ENCODE measurements at places on chromosomes 7 and 10.

DNA sequence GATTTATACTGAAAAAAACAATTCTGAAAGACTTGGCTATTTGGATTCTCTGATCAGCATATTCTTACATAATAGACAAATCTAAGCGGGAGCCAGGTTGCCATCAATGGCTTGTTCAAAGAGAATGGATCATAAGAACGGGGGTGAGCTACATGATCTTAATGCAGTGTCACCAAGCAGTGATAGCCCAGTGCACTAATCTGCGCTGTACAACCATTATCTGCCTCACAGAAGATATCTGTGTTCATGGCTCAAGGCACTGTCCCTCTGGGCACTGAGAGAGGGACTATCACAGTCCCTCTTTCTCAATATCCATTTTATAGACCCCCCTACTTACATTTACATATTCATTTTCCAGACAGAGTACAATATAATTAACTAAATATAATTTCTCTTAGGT, 22.9 kb upstream of the PRKAR2B start:
- no peak for DNase-seq

DNA sequence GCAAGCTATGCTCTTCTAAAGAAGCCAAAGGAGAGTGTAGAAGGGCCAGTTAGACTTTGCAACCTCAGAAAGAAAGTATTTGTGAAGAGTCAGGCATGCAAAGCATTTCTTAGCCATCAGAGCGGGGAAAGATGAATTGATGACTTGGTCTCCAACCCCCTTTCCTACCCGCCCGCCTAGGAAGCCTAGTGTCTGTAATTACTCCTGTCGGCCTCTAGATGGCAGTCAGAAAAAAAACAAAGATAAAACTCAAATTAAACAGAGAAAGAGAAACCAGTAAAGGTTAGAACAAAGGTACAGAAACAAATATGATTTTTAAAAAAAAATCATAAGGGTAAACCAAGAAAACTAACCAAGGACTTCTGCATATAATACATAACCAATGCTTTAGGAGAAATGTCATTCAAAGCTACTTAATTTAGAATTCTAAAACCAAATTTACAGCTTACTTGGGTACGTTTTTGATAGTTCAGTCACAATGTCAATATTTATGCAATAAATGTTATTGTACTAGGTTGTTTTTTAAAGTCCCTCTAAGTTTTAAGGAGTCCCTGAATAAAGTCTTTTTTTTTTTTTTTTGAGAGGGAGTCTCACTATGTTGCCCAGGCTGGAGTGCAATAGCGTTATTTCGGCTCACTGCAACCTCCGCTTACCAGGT, 97.6 kb downstream of the LYZL1 start:
- DNase-seq: peak; percentile 48

DNA sequence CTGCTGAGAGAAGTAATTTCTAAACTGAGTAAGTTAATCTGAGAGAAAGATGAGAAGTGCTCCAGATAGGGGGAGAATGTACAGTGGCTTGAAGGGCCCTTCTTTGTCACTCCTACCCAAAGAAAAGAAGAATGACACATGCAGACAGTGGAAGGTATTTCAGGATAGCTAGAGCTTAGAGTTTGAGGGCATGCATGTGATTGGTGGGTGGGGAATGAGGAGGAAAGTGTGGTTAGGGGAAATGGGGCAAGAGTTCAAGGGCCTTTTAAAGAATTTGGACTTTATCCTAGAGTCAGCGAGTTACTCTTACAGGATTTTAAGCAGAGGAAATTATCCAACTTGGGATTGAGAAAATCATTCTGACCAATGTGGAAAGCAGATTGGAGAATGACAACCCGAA, 50.0 kb downstream of the ANLN start:
- DNase-seq: no peak

GRCh38 chr7:108157606-108158335, 27.6 kb upstream of the LAMB4 start:
- DNase-seq: no peak

DNA sequence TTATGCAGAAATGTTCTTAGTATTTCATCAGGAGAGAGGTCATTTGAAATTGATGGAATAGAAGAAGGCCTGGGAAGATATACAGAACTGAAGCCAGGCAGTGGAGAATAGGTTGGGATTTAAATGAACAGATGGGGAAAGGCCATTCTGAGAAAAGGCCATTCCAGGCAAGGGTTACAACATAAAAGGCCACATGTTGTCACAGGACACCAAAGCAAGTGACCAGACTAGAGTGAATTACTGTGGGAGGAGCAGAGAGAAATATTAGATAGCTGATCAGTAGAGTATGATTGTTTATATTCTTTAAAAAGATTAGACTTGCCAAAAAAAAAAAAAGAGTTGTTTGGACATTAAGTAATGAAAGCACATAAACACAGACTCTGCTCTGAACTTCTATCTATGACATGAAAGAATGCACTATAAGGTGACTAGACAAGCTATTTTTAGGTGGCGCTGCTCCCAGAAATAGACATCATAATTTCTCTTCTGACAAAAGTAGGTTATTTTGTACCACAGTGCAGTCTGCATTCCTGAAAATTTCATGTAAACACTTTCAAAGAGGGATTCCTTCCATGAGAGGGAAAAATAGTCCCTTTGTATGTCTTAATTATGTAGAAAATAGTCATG, 55.2 kb upstream of the DKK1 start:
- DNase-seq: peak; percentile 44

DNA sequence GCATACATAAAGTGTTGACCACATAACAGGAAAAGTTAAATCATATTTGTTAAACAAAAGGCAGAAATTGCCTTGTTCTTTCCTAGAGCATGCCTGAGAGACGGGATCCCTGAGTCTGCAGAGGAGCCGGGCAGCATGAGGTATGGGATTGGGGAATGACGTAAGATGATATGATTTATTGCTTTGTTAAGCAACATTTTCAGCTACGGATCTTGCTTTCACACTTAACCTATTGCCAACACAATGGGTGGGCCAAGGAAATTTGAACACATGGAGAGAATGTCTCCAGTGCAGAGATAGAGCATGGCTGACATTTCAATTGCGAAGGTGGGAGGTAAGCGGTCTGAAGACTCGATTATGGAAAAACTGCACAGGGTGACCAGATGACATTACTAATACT, 76.7 kb downstream of the EMX2 start:
- DNase-seq: peak; percentile 78

- DNase-seq: peak; percentile 23
Observed at GRCh38 chr10:18737236-18737635, 78.0 kb downstream of the ARL5B start.

GRCh38 chr10:106519376-106520030, 645.0 kb downstream of the SORCS1 start:
- DNase-seq: peak; percentile 28

DNA sequence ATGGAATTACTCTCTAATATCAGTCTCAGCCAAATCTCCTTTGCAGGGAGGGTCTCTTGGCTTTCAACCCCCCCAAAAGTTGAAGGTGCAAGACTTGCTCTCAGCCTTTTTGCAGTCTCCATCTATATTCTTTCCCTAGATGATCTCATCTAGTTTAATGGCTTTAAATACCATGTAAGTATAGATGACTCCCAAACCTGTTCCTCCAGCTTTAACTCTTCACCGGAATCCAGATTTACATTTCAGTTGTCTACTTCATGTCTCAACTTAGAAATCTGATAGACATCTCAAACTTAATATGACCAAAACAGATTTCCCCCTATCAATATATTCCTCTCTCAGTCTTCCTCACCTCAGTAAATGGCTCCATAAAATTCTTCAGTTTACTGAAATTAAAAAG, 9.9 kb upstream of the TAS2R41 start:
- no peak for DNase-seq

GRCh38 chr10:32790483-32790882, 167.5 kb downstream of the ITGB1 start:
- DNase-seq: peak; percentile 3

DNA sequence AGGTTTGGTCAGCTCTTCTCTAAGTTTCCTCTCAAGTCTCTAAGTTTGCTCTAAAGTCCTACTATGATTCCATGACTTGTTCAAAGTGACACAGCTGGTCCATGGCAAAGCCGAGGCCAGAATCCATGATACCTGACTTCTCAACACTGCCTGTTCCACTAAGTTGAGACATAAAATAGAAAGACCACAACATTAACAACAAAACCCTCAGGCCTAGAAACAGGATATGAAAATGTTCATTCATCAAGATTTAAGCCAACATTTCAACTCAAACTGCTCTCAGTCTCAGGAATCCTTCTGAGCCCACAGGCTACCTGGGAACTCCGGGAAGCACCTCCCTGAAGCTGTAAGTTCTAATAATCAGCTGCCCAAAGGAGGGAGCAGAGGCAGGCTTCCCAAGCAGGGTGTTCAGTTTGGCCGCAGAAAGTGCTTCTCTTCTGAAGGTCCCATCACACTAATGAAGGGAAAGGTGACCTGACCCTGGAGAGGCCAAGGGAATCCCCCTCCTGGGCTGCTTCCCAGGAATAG, 62.9 kb downstream of the STK17A start:
- DNase-seq: no peak

GRCh38 chr10:93073539-93074146, at the start of gene CYP26A1:
Gene CYP26A1 (plus strand): TSS chr10:93073893. CDS start chr10:93073935, 42 bp downstream.
- no peak for DNase-seq

DNA sequence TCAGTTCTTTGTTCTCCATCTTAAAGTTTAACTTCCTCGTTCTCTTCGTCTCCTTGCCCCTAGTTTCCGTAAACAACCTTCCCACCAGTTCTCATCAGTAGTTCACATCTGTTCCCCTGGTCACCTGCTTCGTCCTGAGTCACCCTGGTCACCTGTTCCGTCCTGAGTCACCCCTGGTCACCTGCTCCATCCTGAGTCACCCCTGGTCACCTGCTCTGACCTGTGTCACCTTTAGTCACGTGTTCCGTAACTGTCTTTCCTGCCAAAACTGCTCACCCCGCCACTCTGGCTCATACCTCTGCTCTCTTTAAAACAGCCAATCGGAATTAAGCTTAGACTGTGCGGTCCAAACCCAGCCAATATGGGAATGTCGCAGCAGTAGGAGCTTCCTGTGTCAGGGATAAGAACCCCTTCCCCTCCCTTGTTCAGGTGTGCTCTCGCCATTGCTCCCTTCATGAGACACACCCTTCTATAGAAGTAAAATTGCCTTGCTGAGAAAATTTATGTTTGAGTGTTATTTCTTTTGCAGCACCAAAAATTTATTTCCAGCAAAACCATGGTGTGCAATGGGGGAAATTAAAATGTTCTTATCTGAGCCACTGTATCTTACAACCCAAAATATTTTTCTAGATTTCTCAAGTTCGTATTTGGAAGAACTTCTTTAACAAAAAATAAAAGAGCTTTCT, 112.2 kb downstream of the VIM start:
- no peak for DNase-seq

DNA sequence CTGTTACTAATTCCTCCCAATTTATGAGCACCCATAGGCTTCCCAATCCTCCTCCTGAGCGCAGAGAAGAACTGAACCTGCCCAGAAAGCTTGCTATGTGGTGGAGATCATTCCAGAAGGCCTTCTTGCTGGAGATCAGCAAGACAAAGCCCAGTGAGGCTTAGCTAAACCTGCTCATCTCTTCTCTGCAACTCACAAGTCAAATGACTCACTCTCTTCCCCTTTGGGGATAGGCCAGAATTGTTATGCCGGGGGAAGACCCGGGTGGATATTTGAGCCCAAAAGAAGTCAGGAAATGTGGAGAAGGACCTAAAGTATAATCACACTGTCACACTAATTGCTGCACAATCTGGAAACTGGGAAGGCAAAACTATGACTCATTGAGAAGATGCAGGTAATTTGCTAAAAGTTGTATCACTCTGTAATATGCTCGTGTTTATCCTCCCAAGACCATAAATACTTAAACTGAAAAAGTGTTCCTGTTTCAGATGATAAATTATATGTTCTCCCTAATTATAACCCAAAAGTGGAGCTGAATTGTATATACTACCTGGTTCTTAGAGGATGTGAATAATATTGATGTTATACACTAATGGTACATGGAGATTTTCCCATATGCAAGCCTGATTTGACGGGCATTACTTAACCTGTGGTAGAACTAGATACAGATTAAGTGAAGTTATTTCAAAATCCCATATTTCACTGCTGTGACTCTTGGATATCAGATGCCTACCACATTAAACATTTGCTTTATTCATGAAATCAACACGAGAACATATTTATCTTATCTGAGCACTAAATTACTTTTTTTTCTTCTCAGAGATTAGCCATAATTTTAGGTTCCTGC, 6.4 kb downstream of the NEBL start:
- DNase-seq: peak; percentile 72

DNA sequence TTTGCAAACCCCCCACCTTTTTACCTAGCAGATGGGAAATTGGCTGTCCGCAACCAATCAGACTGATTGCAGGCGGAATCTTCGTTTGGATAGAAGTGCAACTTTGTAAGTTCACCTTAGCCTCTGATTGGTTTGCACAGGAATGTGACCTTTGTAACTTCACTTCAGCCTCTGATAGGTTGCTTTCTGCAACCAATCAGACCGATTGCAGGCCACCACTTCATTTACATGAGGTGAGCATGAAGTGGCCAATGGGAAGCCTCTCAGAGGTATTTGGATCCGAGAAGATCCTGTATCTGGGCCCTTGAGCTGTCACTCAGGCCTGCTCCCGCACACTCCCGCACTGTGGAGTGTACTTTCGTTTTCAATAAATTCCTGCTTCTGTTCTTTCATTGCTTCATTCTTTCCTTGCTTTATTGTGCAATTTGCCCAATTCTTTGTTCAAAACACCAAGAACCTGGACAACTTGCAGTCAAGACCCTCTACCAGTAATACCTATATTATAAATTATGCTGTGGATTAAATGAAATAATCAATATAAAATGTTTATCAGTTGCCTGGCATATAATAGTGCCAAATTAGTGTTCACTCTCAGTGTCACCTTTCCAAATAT, 491.4 kb downstream of the PLXNA4 start:
- DNase-seq: no peak

DNA sequence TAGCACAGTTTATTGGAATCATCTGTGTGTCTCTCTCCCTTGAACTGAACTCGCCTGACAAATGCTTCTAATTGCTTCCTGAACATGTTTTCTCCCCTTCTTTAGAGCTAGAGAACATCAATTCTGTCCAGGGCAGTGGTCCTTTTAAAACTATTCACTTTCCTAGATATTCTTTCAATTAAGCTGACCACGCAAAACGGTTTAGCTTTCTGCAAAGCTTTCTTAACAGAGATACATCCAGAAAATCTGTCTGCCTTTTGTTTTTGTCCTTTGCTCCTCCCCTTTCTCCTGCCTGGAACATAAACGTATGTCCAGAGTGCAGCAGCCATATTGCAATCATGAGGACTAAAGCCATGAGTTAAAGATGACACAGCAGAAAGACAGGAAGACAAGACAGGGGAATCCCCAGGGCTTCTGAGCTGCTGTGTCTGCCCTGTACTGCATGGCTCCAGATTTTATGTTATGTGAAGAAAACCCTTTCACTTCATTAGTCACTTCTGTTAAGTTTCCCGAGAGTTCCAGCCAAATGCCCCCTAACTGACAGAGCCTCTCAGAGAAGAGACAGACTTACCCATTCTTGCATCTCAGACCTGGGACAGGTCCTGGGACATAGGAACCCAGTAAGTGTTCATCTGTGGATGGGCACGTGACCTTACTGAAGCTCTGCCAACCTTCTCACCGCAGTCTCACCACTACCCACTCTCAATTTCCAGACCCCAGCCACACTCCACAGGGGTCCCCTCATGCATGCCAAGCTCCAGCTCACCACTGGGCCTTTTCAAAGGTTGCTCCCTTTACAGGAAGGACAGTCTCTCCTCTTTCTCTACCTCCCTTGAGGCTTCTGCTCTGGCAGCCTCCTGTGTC, 35.0 kb upstream of the CPXM2 start:
- peak; percentile 78 for DNase-seq
